Uterus (tissue), 4 donors: ENCODE measurements at places on chromosomes 3 and 15. TPM values are rescaled to one million over a fixed set of nuclear protein-coding genes. Genes with fewer than 3 reads are reported as not detected.
A peak's percentile ranks its signal among the peaks of the same experiment; 100 is the strongest.

Gene MEGF11
- not detected for total RNA-seq

Gene NOX5
- total RNA-seq = not detected

GRCh38 chr3:49775538-49775937 is 10.8 kb downstream of the IP6K1 start:
- no peak for DNase-seq

DNA sequence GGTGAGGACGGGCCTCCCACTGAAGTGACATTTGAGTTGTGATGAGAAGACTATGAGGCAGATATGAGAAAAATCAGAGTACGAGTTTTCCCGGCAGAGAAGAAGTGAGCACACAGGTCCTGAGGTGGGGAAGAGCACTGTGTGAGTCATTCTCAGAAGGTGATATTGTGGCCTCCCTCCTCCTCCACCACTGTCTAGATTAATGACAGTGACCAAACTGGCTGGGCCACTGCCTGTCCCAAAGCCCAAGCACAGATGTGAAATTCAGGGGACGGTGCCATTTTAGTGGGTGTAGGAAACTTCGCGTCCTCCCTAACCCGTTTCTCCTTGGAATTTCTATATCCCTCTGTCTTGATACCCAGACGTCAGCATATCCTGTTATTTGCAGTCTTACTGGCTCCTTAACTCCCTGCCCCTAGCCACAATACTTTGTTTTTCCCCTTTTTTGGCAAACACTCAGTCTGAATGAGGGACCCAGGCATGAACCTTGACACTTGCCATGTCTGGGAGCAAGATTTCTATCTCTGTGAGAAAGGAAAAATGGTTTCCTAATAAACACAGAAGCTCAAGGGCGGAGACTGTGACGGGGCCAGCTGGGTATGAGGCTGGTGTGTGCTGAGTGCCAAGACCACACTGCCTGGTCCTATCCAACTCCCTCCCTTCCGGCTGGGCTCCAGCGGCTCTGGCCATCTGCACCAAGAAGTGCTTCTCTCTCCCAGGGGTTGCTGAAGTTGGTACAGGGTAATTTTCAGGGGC is 15.2 kb downstream of the PRICKLE2 start:
- DNase-seq = peak; percentile 74

DNA sequence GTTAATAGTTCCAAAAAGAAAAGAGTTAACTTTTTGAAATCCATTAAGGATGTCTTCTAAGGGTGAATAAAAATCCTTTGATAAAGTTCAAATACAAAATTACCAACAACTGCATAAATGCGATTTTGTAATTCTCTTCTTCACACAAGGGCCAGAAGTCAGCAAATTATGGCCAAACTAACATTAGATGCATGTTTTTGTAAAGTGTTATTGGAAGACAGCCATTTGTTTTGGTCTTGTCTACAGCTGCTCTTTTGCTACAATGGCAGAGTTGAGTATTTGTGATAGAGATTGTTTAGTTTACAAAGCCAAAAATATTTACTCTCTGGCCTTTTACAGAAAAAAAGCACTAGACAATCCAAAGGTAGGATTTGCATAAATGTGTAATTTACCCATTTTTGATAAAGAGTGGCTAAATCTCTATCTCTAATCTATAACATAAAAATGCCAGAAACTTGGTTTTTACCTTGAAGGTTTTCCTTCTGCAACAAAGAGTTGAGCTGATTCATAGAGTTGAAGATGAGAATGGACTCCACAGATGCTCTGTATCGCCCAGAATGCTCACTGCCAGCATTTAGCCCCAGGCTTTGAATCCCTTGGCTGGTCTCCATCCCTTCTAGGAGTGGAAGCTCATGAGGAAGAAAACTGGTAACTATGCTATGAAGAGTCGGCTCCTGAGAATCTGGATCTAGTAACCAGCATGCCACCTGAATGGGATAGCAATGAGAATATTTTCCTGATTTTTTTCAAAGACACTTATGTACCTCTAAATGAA is 64.5 kb downstream of the POLQ start:
- DNase-seq = no peak

GRCh38 chr15:100717596-100717995 is 115.2 kb downstream of the ASB7 start:
- DNase-seq = no peak

- DNase-seq = no peak
Observed at GRCh38 chr15:52789601-52790168, 451 bp downstream of the ONECUT1 start.

- peak; percentile 60 for DNase-seq
Observed at GRCh38 chr15:88249220-88249619, 7.3 kb downstream of the NTRK3 start.
